Esophagus squamous epithelium (tissue), 5 donors: ENCODE measurements at places on chromosomes 7 and 10.

DNA sequence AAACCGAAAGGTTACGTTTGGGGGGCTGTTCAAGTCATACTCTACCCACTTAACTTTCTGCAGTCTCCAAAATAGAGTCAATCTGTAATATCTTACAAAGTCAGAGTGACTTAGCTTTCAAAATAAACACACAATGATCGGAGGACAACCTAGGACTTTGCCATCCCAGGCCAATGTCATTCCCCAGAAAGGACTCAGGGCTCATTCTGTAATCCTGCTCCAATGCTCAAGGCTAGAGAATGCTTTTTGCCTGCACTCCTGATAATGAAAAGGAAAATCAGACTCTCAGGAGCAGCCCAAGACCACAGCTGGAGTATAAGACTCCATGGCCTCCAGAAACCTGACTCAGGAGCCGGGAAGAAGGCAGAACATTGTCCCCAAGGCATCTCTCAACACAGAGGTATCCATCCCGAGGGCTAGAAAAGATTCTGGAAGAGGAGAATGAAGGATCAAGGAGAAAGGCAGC is 28.5 kb upstream of the ASCC1 start:
- DNase-seq = no peak

DNA sequence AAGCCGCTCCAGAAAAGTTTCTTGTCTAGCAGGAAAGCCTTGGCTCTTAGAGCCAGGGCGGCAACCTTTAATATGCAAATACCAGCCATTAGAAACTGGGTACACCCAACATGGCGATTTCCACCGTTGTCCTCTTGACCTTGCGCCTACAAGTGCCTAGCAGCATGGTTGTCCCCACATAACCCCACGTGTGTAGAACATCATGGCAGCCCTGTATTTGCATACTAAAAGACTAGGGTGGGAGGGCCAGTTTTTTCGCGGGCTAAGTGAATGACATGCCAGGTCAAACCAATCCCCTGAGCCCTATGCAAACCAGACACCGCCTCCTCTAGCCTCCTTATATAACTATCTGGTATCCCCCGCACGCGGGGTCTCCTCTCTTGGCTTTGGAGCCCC is 58.4 kb upstream of the FZD8 start:
- no peak for DNase-seq

- DNase-seq = no peak
Observed at GRCh38 chr10:75107756-75108683, 3.4 kb upstream of the SAMD8 start.

DNA sequence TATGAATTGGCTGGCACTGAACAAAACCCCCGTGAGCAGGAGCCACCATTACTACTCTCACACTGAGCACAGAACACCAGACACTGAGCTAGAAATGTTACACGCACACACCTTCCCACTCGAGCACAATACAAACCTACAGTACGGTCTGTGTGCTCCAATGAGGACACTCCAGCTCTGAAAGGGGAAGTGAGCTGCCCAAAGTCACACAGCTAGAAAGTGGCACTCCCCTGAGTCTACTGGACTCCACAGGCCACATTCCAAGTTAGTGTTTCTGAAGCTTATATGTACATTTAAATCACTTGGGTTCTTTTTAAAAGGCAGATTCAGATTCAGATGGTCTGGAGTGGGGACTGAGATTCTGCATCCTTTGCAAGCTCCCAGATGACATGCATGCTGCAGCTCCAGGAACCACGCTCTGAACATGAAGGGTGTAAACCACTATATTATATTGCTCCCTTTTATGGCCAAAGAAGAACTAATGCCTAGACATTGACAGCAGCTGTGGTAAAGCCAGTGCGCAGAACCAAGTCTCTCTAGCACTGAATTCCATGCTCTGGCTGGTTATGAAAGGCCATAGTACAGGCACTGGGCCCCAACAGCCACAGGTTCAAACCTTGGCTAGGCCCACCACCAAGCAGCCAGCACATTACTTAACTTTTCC is 77.1 kb downstream of the FRMPD2 start:
- DNase-seq = no peak

- DNase-seq = no peak
Observed at GRCh38 chr10:35561715-35562114, 43.4 kb upstream of the GJD4 start.

- DNase-seq = no peak
Observed at GRCh38 chr7:112362053-112362650, 88.1 kb upstream of the IFRD1 start.

DNA sequence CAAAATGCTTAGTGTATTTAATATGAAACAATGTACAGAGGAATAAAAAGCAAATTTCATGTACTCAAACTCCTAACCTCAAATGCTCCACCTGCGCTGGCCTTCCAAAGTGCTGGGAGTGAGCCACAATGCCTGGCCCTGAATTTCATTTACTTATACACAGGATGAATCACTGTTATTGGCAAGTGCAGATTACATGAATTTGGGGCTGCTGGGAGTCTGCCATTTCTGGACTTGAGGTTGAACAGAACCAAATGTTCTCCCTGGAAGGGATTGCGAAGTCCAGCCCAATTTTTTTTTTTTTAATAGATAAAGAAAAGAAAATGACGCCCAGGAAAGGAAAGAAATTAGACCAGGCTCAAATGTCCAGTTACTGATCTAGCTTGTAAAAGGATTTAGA is 6.8 kb upstream of the CSTF2T start:
- DNase-seq = no peak
